ENCODE measurements at places on chromosomes 16 and 17.

DNA sequence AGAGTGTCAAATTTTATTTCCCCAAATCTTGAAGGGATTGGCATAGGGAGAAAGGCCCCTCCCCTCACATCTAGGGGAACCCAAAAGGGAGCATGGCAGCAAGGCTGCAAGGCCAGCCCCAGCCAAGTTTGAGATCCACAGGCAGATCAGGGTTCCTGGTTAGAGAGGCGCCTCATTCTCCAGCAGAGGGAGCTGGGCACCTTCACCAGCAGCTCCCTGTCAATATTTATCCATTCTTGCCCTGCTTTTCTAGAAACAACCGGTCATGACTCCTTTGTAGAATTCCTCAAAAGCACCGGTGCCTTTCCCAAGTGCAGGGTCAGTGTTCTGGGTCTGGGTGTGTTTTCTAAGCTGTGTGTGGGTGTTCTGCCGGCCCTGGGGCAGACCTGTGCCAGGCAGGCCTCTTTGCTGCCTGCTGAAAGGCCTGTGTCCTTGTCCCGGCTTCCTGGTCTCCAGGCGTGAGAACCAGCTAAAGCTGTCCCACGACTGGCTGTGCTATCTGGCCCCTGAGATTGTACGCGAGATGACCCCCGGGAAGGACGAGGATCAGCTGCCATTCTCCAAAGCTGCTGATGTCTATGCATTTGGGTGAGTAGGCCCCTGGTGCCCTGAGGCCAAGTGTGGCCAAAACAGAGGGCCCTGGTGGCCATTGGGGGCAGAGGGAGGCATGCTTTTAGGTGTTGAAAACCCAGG, 21.2 kb upstream of the LGALS9 start:
- peak; percentile 63 for DNase-seq

GRCh38 chr17:39026980-39027451, 59.8 kb upstream of the FBXO47 start:
- DNase-seq: peak; percentile 67

DNA sequence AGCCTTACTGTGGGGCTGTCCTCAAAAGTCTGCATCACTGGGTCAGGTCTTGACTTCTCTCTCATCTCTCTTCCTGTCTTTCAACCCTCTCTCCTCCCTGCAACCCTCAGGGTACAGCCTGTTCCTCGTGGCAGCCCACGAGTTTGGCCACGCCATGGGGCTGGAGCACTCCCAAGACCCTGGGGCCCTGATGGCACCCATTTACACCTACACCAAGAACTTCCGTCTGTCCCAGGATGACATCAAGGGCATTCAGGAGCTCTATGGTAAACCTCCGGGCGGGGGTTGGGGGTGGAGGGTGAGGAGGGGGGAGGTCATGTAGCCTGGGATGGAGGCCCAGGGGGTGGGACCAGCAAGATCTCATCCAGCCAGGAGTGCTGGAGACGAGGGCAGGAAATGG, 12.7 kb downstream of the MMP2 start:
- no peak for DNase-seq

DNA sequence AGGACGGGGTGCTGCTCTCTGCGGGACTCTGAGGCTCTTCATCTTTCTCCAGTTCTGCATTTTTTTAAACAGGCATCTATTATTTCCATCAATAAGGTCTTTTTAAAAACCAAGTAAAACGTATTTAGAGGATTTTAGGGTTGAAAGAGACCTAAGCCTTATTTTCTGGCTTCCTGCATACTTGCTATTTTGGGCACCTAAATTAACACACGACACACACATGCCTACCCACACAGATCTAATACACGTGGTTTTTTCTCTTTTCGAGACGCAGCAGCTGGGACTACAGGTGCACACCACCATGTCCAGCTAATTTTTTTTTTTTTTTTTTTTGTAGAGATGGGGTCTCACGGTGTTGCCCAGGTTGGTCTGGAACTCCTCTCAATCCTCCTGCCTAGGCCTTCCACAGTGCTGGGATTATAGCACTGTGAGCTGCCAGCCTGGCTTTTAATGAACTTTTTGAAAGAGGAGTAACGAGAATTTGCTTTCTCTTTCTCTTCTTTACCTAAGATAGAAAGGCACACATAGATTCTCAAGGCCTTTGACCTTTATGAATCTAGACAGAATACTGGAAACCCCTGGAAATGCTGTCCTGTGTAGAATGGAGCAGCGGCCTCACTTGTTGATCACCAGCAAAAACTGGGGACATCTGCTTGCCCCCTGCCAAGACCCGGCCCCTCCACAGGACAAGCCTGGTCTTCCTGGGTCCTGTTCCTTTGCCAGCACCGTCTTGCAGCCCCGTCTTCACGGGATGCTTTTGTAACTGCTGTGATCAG, 13.8 kb downstream of the DNAAF8 start:
- DNase-seq: no peak

DNA sequence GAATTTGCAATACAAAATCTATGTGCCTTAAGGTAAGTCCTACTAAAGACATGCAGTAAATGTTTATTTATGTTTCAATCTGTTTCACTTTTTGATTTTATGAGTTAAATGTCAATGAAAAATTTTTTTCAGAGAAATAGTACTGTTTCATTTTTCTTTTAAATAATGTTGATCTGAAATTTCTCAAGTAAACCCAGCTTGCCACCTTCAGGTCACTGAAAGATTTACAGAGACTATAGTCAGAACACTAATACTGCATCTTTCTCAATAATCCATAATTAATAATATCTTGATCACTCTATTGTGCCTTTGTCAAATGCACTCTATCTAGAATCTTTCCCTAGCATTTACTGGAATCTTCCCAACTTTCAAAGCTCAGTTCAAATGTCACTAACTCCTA, 6.5 kb upstream of the DHX40 start:
- DNase-seq: peak; percentile 22

DNA sequence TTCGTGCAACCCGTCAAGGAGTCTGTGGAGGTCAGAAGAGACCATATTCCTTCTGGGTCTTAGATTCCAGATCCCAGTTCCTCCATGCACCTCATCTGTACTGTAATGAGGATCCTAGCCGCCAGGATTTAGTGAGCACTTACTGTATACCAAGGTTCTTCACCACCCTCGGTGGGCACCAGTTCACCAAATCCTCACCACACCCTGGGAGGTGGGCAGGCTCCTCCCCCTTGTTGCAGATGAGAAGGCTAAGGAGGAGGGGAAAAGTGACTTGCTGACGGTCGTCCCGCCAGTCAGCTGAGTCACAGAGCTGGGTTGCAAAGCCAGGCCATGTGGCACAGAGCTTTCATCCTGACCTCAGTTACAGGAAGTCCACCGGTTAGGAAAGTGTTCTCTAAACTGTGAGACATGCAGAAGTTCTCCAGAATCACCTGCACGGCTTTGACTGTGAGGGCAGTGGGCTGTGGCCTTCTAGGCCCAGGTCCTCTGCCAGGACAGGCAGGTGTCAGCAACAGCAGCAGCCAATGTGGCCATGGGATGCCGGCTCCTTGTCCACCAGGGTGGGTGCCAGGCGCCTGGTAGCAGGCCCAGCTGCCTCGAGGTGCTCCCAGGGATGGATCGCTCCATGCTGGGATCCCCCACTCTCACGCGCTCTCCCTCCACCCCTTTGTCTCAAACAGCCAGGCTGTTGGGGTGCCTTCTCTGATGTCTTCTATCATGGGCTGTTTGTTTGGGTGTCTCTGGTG, 240.3 kb upstream of the GSE1 start:
- peak; percentile 82 for DNase-seq

DNA sequence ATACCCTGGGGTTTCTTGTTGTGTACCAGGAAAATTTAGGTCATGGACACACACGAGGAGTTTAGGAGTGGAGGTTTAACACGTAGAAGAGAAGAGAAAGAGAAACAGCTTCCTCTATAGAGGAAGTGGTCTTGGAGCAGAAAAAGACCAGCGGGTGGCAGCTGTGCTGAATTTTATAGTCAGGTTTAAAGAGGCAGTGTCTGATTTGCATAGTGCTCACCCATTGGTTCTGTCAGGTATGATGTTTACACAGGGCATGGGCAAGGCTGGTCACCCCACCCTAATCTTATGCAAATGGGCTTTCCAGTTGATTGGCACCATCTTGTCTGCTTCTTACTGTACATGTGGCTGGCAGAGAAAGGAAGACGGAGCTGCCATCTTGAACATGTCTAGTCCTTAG, 309.0 kb downstream of the CDH13 start:
- DNase-seq: no peak

GRCh38 chr16:66924527-66925321, 611 bp downstream of the RRAD start:
- peak; percentile 80 for DNase-seq

DNA sequence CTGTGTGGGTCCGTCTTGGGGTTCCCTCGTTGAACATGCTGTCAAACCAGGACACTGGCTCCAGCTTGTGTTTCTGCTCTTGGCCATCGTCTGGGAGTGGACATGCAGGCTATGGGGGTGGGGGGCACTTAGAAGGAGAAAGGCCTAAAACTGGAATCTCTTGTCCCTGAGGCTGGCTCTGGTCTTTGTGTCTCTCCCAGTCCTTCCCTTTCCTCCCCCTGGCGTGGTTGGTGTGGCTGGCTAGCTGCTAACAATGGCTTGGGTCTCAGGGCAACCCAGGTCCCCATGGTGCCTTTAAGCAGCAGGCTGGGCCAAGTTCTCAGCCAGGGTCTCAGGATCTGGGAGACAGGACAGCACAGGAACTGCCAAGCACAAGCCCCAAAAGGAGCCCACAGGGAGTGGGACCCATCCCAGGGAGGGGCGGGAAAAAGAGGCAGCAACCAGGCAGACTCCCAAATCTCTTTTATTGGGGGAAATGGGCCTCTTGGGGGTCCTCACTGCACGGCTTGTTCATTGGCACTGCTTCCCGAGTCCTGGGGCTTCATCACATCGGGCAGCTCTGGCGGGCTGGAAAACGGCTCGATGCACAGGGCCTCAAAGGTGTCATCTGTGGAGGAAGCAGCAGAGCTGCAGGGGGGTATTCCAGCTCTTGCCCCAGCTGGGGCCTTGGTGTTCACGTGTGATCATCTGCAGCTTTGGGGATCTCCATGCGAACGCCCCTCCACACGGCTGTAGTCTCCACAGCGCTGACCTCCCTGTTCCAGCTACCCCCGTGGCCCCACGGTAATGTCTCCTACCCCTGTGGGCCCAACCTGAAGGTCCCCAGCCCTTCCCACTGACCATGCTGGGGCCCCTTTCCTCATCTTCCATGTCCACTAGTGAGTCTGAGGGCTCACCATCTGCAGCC, 5.3 kb downstream of the ELOB start:
- no peak for DNase-seq

GRCh38 chr16:23119570-23119969, 29.7 kb downstream of the USP31 start:
- DNase-seq: peak; percentile 65

DNA sequence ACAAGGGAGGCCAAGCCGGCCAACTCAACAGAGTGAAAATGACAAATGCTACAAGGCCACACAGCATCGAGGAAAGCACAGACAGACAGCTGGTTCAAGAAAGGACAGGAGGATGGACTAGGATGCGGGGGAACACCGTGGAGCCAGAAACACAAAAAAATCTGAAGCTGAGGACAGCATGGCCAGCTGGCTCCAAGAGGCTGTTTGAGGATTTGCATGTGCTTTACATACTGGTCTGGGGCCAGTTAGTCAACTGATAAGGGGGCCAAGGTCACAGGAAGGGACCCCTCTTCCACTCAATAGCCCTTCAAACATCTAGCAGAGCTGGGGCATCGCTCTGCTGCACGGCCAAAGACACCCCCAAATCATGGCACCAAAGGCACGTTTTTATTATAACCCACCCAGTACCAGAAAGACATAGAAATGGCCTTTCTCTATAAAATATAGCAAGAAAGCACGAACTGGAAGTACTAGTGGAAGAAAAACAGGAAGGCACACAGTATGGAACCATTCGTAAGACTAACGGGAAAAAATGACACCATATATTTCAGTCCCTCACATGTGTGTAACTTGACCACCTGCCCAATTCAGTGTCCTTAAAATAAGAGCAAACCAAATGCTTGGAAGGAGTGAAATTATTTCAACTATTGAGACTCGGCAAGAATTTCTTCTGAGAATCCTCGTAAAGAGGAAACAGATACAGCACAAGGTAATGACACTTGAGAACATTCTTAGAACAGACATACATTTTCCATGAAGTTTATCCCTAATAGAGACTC, 7.8 kb upstream of the SRL start:
- DNase-seq: no peak

- DNase-seq: no peak
Measured at GRCh38 chr17:76757256-76757655, 19.3 kb downstream of the MFSD11 start.
